Inflammatory macrophage treated with lipopolysaccharide for 4 hours (primary cell): ENCODE measurements at places on chromosomes 11 and 22.

- DNase-seq, result no peak
These were observed at the start of gene CHADL for GRCh38 chr22:41240377-41241132. CHADL (minus strand) TSS chr22:41240931; CDS start chr22:41240881, 50 bp downstream.

DNA sequence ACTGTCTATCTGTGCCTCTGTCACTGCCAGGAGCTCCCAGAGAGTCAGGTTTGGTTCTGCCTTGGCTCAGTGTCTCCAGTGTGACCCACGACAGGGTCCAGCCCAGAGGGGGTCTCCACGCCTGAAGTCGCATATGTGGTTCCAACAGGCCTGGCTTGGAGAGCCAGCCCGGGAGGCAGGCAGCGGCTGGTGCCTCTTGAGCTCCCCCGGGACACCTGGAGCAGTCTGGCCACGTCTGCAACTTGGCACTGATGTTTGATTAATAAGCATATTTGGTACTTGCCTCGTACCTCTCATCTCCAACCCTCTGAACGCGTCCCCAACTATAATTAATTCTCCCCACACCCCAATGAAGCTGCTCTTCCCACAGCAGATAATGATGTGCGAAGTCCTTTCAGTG is 31.7 kb upstream of the SHISAL1 start:
- DNase-seq, result no peak

GRCh38 chr22:23061471-23062280 is 8.6 kb upstream of the GNAZ start:
- DNase-seq, result no peak

DNA sequence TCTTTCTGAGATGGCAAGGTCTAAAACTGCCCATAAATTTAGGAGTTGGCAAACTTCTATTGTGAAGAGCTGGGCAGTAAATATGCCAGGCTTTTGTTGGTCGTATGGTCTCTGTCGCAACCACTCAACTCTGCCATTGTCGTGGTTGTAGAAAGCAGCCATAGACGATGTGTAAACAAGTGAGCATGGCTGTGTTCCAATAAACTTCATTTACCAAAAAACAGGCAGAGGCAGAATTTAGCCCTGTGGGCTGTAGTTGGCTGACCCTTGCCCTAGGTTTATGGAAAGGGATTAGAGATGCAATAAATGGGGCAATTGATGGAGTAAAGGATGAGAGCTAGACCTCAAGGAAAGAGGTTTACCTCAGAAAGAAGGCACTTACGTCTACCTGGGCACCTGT is 17.6 kb downstream of the YPEL4 start:
- no peak for DNase-seq

DNA sequence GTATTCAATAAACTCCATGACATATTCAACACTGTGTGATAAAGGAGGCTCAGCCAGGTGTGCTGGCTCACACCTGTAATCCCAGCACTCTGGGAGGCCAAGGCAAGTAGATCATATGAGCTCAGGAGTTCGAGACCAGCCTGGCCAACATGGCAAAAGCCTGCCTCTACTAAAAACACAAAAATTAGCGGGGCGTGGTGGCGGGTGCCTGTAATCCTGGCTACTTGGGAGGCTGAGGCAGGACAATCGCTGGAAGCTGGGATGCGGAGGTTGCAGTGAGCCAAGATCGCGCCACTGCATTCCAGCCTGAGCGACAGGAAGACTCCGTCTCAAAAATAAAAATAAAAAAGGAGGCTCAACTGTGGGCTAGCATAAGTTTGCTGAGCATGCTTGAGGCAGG is 4.1 kb upstream of the SLC25A18 start:
- no peak for DNase-seq
